Panc1 (cell line): ENCODE measurements at places on chromosomes 5 and 9. TPM values are rescaled to one million over a fixed set of nuclear protein-coding genes. Genes with fewer than 3 reads are reported as not detected.

The LPAR1 gene
- 11.0 TPM for total RNA-seq

The IL9 gene
- total RNA-seq: not detected

DNA sequence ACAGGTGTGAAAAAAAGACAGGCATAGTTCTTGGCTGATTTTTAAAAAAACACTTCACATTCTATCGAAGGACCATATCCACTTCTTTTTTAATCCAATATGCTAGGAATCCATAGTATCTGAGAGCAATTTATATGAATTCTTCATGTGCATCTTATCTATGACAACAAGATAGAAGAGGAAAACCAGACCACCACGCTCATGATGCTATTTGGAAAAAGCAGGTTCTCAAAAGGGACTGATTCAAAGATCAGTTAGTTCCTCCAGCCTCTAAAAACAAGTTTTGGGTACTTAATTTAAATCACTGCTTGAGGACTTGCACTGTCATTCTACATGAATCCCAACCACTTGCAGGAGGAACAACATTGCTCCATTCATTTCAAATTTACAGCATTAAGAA lies 6.3 kb downstream of the MEF2C start:
- no peak for DNase-seq

DNA sequence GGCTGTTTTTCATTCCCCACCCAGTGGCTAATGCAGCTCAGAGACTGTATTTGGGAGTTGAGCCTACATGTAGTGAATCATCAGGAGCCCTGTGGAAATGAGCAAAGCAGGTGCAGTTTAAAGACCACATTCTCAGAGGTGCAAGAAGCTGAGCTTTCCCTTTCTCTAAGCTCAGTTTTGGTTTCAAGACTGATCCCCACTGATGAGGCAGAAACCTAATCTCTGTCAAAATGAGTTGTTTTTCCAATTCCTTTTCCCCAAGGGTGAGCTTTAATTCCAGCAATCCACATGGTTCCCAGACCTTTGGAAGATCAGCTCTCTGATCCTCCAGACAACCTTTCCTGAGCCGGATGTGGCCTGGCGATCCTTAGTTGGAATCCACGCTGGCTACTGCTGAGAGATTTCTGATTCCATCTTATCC lies 420.5 kb downstream of the EBF1 start:
- DNase-seq: no peak

GRCh38 chr9:73133921-73134407 lies 17.7 kb upstream of the ANXA1 start:
- no peak for DNase-seq

DNA sequence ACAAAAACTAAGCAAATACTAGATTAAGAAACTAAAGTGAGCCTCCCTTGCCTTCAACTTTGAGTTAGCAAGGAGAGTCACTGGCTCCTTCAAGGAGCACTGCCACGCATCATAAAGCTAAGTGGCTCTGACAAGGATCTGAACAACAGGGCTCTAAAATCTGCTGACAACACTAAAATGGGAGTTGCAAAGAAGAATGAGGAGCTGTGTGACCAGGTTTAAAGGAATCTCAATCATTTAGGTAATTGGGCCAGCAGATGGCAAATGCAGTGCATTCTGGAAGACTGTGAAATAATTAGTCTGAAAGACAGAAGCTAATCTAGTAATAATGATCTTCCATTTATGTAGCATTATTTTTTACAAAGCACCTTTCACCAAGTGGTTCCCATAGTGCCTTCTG lies 297.0 kb upstream of the TAS2R1 start:
- no peak for DNase-seq

GRCh38 chr9:12916042-12916441 lies 141.2 kb downstream of the LURAP1L start:
- no peak for DNase-seq

DNA sequence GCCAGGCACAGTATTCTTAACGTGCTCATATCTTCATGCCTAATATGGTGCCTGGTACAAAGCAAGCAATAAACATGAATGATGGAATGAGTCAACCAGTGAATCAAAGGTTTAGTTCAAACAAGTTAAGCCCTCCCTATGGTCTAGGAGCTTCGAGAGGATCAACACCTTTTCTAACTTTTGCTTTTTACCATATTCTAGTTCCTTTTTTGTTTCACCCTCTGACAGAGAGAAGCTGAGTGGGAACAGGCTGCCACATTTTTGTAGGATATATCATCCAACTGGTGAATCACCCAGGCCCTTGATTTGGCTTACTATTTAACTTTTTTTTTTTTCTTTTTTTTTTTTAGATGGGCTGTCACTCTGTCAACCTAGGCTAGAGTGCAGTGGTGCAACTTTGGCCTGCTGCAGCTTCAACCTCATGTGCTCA lies 39.3 kb upstream of the TNC start:
- DNase-seq: no peak

DNA sequence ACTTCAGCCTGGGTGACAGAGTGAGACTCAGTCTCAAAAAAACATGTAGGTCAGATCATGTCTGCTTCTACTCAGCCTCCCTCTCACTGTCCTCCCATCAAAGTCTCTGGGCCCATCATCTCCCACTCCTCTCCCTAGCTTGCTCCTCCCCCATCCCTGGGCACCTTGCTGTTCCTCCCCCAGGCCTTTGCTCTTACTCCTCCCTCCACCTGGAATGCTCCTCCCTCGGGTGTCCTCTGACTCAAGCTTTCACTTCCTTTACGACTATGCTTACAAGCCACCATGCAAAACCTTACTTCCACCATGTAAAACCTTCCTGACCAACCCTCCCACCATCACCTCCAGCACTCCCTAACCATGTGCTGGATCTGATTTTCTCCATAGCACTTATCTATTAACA lies 51.5 kb downstream of the MTMR12 start:
- DNase-seq: no peak

The MAMDC2 gene
- total RNA-seq: 1.5 TPM

DNA sequence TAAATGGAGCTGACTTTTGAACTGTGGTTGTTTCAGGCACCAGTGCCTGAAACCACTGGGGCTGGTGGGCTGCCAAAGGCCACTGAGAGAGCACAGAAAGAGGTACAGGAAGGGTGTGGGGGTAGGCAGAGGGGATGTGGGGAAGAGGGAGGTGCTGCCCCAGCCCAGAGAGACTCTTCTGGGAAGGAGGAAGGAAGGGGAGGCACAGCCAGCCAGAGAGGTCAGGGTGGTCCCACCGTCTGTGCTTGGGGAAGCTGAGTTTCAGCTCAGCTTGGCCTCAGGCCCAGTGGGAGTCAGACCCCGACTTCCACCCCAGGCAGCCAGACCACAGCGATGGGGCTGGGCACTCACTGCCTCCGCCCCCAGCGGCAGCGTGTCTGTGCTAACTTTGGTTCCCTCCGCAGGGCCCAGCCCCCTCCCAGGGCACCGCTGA lies 8.6 kb upstream of the PHYKPL start:
- no peak for DNase-seq

DNA sequence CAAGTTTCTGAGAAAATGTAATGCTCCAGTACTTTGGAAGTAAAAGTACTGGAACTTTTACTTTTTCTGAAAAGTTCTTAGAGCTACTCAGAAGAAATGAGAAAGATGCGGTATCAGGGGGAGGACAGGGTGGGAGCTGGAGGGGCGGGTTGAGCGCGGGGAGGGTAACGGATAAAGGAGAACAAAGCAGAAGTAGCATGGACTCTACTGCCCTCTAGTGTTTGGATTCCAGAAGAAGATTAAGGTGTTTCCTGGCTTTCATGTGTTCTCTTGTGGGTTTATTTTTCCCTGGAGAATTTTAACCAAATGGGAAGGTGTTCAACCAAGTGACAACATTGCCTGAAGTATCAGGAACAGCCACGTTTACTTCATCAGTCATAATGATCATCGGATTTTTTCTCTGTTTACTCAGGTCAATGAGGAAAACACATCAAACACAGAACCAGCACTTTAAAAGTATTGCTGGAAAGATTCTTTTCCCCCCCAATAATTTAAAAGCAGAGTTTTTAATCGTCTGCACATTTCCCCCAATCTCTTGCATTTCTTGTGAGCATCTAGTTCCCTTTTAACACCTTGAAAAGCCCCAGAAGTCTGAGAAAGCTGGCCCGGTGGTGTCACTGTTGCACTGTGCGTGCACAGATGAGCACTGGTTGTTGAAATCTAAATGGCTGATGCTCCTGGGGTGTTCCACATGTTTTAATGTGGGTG lies 190.6 kb downstream of the MPDZ start:
- DNase-seq: peak; percentile 17

GRCh38 chr5:5752844-5753243 lies 330.4 kb downstream of the ICE1 start:
- DNase-seq: no peak

DNA sequence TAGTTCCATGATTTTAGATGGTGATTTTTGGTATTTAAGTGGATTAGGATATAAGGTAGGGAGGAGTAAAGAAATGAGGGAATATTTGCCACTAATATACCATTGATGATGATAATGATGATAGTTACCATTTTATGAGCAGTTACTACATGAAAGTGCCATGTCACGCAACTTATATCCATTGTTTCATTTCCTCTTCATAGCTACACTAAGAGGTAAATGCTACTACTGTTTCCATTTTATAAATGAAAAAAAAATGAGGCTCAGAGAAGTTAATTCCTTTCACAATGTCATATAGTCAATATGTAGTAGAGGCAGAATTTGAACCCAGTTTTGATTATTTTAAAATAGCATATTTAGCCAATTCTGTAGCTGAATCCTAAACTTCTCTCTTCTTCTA lies 112.2 kb upstream of the ADRA1B start:
- no peak for DNase-seq

- no peak for DNase-seq
Measured at GRCh38 chr5:154474396-154475334, 3.4 kb downstream of the HAND1 start.

The LEAP2 gene
- total RNA-seq: 1.4 TPM
